Activated naive CD4-positive, alpha-beta T cell treated with anti-CD3 and anti-CD28 coated beads, Interleukin-2, amount 50 U/mL, for 72 hours (primary cell): ENCODE measurements at places on chromosomes 3 and 15. TPM values are rescaled to one million over a fixed set of nuclear protein-coding genes. Genes with fewer than 3 reads are reported as not detected.
A peak's percentile ranks its signal among the peaks of the same experiment; 100 is the strongest.

CHDH gene
- total RNA-seq: 0.47 TPM

ACP3 gene
- total RNA-seq: not detected

GOLGA6L4 gene
- total RNA-seq: 0.80 TPM

ACSBG1 gene
- total RNA-seq: not detected

LMCD1 gene
- 1.3 TPM for total RNA-seq

CCDC54 gene
- total RNA-seq: not detected

INSYN1 gene
- total RNA-seq: not detected

CLCN2 gene
- total RNA-seq: 13.9 TPM

PPIP5K1 gene
- total RNA-seq: 27.8 TPM

ANKRD34C gene
- not detected for total RNA-seq

DNA sequence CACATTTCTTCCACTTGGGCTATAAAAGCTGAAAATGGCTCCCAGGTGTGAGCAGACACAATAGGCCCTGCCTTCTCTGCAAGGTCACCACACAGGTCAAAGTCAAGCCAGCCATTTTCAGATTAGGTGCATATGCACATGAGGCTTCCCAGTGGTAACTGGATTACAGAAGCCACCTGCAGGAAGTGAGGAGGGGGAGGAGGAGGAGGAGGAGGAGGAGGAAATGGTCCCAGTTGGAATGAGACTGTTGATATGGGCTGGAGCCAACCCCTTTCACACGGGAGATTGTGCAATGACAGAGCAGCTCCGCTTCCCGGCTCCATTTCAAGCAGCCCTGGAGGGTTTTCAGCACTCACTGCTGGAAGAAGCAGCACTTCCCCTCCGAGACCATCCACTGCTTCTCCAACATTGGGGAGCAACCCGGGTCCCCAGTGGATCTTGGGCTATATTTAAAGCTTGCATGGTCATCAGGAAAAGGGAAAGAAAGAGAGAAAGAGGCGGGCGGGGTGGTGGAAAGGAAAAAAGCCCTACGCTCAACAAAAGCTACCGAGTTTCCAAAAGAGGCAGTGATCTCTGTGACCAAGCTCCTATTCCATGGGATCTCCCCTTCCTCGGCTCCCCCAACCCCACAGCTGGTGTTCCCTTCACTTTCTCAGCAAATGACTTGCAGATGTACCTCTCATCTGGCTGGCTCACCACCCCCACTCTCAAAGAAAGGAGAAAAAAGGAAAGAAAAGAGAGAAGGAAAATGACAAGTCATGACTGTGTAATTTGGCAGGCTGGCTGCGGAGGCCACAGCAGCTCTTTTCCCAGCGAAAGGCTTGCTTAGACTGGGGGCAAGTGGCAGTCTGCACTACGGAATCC, 58.3 kb downstream of the LRIG1 start:
- DNase-seq: no peak

- no peak for DNase-seq
These were observed 69.6 kb downstream of the SLC49A4 start for GRCh38 chr3:122864498-122864897.

- no peak for DNase-seq
These were observed 217.5 kb downstream of the RAP2B start for GRCh38 chr3:153379516-153379915.

DNA sequence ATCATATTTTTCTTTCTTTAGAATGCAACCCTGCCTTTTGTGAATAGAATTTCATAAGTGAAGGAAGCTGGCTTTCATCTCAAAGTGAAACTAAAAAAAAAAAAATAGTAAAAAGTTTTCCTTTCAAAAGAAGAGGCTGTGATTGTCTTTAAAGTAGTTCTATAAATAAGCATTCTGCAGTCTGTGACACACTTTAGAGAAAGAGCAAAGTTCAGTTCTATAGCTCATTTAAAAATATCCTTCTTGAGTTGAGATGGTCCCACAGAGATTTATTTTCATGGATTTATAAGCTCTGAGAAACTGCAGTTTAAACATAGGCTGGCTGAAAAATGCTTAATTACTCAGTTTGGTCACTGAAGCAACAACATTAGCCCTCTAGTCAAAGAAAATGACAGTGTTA, 36.1 kb upstream of the CNTN6 start:
- no peak for DNase-seq

GRCh38 chr15:39354189-39354588, 226.7 kb upstream of the THBS1 start:
- no peak for DNase-seq

DNA sequence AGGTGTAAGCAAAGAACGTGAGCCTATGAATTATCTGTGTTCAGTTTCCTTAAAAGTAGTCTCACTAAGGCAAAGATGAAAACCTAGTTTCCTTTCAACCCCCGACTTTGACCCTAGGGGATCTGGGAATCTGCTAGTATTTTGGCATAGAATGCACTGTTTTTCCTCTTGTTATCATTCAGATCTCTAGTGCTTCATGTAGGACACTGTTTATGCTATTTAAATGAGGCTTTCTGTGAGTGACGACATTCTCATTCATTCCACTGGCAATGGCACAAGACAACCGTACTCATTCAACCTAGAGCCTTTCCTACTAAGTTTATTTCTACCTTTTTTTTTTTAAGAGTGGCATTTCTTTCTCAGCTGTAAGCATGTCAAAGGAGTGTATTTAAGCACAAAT, 67.0 kb downstream of the CHAC1 start:
- no peak for DNase-seq

DNA sequence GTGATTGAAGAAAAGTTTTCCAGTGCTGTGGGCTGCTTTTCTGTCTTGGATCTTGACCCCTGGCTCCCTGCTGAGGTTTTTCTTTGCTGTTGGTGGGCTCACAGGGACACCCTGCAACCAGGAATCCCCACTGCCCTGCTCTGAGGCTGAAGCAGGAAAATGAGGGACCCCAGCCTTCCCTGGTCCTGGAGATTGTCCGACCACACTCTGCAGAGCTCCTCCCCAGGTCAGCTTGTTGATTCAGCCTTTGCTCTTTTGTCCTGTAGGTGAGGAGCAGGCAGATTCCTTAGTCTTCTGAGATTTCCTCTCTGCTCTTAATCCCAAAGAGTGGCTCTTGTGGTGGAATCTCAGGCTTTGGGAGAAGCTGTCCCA, 194.5 kb downstream of the RPLP1 start:
- no peak for DNase-seq

DNA sequence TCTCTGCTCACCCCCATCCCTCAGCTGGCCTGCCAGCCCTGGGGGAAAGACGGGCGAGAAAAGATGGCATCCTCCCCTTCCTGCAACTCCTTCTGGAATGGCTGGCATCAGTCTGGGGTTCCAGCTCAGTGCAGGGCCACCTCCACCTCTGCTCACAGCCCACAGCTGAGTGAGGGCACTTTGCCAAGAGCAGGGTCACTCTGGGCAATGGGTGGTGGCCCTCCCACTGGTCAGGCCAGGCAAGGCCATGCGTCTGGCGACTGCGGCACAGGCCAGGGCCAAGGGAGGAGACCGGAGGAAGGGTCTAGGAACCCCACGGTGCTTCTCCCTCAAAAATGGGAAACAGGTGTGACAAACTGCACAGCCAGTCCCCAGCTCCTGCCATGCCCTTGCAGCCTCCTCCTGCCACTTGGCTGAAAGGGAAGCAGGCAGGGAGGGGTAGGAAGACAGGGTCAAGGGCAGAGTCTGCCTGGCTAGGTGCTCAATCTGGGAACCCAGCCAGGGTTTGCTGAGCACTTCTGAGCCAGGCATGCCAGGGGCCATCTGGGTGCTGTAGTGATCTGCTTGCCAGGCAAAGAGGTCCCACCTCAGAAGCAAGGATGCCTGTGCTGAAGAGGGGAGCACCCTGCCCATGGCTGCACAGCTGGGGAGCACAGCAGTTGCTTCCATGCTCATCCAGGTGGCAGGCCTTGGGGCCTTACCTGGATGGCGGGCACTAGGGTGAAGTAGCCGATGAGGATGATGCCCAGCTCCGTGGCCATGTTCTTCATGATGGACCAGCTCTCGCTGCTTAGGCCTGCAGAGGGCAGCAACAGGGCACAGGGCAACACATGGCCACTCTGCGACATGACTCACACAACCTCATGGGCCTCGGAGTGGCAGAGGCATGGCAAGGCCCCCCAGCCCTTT, 41.2 kb downstream of the PTPN23 start:
- DNase-seq: no peak

DNA sequence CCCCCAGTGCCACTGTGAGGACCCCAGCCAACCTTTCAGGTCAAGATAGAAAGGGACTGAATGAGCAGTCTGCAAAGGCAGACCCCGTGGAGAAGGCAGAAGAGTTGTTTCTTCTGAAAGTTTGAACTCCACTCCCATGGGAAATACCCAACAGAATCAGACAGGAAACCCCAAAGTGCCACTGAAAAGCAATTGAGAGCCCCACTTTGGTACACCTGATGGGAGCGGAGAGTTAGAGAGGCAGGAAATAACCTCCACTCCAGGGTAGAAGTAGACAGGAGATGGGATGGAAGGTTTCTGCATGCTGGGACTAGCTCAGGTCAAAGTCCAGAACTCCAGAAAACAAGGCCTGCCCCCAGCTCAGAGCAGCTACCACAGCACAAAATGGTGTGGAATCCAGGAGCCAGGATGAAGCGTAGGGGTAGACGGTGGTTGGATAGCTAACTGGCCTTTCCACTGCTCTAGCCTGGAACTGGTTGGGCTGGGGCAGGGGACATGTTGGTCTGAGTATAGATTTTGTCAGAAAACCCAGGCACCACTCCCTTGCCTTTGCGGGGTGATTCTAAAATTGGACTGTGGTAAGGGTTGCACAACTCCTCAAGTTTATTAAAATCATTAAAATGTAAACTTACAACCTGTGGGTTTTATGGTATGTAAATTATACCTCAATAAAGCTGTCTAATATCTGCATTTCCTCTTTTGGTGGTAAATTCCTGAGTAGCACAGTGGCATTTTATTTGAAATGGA, 1.9 kb upstream of the RAB43 start:
- DNase-seq: no peak

GRCh38 chr3:83928391-83928790, 1030.4 kb upstream of the CADM2 start:
- peak; percentile 16 for DNase-seq

GRCh38 chr3:160279657-160280056, 54.4 kb downstream of the C3orf80 start:
- no peak for DNase-seq

- DNase-seq: no peak
These were observed 396.3 kb upstream of the PROK2 start for GRCh38 chr3:72181251-72181650.

DNA sequence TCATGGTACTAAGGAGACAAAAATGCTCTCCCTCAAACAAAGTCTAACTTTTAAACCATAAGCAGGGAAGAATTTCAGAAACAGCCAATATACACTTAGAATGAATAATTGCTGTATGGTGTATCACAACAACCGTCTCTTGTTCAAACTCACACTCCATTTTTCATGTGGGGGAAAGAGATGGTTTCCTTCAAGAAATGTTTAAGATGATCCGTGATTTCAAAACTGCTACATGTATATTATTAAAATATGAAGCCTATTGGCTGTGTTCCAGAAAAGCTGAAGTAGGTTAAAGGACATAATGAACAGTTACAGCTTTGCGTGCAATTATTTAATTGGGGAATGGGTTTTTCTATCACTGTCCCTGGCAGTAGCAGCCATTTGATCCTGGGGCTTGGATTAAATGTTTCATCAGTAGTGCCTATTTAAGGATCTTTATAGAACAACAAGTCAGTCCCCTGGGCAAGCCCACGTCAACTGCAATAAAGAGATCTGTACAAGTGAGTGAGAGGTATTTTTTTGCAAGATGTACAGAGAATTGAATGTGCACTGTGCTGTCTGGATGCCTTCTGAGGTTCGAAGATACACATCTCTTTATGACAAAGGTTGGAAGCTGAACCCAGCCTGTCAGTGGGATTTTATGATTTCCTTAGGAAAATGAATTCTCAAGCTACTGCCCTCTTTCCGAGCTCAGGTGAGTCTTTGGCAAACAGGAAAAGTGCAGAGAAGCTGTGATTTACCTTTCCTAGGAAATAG, 337.2 kb upstream of the RARB start:
- no peak for DNase-seq
